ENCODE measurements at places on chromosomes 2 and 18.

DNA sequence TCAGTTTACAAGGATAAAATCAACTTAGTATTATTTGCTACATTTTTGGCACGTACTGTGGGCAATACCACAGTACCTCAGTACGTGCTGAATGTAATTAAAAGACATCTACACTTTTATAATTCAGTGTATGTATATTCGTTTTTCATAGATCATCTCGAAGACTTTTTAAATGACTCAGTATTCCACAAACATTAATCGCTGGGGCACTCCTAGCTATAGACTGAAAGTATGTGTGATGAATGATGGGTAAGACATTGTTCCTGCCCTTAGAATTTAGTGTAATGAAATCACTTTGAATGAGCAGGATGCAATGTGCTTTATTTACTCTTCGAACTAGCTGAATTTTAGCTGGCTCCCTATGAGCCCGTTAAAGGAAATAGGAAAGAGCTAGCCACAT is 245.6 kb upstream of the RASGRP3 start:
- DNase-seq: no peak

DNA sequence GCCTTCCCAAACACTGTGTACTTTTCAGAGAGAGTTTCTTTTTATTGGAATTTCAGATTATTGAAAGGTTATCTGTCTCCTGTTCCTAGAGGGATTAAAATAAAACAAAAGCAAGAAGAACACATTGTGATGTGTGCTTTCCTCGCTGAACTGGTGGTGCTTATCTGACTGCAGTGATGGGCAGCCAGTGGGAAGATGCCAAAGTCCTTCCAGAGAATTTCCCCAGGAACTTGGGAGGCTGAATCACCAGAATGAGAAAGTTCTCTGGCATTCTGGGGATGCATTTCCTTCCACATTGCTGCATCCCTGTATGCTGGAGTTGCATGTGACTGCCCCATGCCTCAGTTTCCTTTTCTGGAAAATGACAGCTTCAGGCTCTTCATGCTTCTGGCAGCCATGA is 53.9 kb upstream of the SEC11C start:
- no peak for DNase-seq

DNA sequence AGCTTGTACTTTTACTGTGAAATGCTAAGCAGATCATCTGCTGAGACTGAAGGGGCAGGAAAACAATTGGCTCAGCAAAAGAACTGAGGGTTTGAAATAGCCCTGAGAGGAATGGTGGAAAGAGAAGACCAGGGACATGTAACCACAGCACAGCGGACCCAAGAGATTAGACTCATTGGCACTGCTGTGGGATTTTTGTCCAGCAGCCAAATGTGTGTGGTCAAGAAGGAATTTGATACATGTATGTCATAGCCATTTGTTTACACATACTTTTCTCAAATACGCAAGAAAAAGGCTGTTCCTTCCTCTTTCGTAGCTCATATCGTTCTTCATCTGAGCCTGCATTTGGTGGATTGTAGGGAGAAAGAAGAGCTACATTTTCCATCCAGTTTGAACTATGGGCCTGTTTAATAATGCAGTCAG is 73.8 kb downstream of the TRABD2A start:
- DNase-seq: no peak

DNA sequence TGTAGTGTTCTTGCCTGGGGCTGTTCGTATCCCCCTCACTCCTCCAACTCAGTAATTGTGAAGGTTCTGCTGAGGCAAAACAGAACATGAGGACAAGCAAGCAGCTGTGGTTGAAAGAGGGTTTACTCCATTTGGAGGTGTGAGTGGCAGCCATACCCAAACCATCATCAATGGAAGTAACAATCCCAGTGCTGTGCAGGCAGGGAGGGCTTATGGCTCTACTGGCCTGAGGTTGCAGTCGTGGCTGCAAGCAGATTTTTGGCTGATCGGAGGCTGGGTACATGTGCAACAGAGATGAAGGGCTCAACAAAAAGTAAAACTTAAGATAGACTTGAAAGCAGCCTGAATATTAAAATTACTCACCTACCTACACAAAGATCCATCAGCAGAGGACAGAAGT is 13.2 kb downstream of the SRSF7 start:
- no peak for DNase-seq

GRCh38 chr2:206020171-206020570 is 65.8 kb downstream of the INO80D start:
- no peak for DNase-seq

DNA sequence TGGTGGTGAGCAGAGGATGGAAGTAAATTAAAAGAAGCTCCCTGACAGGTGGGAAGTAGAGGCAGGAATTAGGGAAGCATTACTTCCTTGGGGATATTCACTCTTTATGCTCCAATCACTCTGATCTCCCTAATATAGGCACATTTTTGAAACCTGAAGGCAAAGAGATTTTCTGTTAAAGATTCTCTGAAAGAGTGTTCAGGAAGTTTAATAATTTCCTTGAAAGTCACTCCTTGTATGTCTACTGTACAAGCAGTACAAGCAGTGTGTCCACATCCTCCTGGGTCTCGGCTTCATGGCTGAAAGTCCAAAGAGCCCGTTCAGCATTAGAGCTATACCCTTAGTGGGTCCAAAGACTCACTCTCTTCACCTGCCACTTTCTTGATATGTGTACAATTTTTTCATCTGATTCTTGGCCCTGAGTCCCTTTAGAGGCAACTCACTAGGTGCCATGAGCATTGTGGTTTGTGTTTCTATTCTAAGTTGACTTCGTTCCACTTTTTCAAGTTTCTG is 60.2 kb downstream of the AAK1 start:
- DNase-seq: no peak

Measured in activated CD4-positive, alpha-beta T cell treated with anti-CD3 and anti-CD28 coated beads, Interleukin-2, amount 50 U/mL, for 24 hours (primary cell).